NCI-H1092 treated with DMSO at 0.1 percent for 48 hours (cell line): ENCODE measurements at places on chromosomes 13 and 19.

GRCh38 chr13:77583581-77583980, 48.1 kb downstream of the SCEL start:
- DNase-seq = no peak

GRCh38 chr19:7883796-7884570, 4.3 kb upstream of the LRRC8E start:
- DNase-seq = no peak

GRCh38 chr19:11205939-11206570, 8.7 kb upstream of the KANK2 start:
- DNase-seq = no peak

- peak; percentile 11 for DNase-seq
These were observed 55.9 kb downstream of the STARD13 start for GRCh38 chr13:33229446-33230177.

DNA sequence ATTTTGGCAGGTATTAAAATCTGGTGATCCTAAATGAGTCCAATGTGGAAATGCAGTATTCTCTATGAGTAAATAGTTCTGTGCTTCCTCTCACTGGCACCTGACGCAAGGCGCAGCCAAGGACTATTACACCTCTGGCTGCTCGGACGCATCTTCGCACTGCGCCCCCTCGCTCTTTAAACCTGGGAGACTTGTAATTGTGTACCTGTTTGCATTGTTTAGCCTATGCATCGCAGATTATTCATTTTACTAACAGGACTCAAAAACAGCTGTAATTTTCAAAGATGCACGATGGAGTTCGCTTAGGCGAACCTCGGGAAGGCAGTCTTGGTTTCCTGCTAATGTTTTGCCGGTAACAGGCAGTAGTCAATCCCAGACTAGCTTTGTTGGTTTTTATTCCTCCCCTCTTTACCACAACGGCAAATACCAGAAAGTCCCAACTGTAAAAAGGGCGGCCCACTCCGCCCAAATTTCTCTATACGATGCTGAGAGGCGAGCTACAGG, 113.2 kb downstream of the KCNRG start:
- no peak for DNase-seq

- no peak for DNase-seq
These were observed 37.2 kb downstream of the METTL21C start for GRCh38 chr13:102657630-102658029.

- no peak for DNase-seq
These were observed 58.9 kb upstream of the GJB6 start for GRCh38 chr13:20291037-20291436.

- no peak for DNase-seq
These were observed 9.0 kb upstream of the THSD1 start for GRCh38 chr13:52414963-52415362.

DNA sequence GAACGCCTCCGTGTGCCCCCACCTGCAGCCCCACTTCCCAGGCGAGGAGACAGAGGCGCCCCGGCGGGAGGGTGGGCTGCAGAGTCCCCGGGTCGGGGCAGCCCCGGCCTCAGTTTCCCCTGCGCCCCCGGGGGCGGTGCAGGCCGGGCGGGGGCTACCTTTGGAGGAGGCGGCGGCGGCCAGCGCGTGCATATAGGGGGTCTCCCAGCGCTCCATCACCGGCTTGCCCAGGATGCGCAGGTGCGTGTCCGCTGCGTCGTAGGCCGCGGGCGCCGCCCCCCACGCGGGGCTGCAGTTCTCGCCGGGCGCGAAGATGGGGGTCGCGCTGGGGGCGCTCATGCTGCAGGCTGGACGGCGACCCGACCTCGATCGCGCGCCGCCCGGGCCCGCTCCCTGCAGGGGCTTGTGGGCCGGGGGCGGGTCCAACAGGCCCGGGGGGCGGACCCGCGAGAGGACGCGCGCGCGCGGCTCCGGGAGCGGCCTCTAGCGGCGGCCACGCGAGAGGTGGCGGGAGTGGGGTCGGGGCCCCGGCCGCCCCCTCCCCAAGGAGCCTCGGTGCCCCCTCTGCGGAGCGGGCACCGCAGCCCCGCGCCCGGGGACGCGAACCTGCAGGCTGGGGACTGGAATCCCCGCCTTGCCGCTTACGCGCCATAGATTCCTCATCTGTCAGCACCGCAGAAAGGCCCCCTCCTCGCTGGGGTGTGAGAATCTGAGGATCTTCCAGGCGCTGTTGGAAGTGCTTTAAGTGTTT, at the start of gene GAMT:
GAMT (minus strand) TSS at position 405 of the 751 bp plus-strand sequence; CDS start at position 339, 66 bp downstream.
- peak; percentile 34 for DNase-seq

- no peak for DNase-seq
These were observed 27.3 kb upstream of the GPI start for GRCh38 chr19:34337739-34338138.

DNA sequence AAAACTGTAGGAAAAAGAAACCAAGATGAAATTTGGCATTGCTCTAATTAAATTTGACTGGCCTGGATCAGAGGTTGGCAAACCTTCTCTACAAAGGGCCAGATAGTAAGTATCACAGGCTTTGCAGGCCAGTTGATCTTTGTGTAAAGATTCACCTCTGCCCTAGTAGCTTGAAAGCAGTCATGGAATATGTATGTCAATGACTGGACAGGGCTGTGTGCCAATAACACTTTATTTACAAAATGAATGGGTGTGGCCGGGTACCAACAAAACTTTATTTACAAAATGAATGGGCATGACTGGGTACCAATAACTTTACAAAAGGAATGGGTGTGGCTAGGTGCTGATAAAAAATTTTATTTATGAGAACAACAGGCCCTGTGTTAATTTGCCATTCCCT, 20.0 kb downstream of the SIN3B start:
- DNase-seq = no peak

DNA sequence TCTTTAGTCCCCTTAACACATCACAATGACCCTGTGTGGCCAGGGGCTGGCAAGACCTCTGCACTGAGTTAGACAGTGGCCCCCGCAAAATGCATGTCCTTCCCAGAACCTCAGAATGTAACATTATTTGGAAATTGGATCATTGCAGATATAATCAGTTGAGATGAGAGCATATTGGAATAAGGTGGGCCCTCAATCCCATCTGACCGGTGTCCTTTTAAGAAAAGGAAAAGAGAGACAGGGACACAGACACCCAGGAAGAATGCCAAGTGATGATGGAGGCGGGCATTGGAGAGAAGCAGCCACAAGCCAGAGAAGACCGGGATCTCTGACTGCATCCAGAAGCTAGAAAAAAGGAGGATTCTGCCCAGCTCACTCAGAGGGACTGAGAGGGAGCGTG, 1.8 kb downstream of the FAM187B start:
- DNase-seq = no peak

DNA sequence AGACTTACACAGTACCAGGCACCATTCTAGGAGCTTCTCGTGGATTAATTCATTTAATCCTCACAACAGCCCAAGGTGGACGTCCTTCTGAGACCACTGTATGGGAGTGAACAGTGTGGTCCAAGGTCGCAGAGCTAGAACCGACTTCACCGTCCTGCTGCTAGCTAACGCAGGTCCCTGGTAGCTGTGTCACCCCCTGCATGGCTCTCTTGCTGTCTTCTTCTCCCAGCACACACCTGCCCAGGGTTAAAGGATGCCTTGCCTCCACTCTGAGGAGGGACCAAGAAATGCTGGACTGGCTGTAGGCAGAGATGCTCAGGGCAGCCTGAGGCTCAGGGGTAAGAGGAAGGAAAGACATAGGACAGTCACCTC, 3.0 kb downstream of the AKT2 start:
- DNase-seq = no peak

- no peak for DNase-seq
These were observed 3.8 kb downstream of the GRIK5 start for GRCh38 chr19:42066075-42066754.

- DNase-seq = no peak
These were observed 121.8 kb downstream of the KCTD12 start for GRCh38 chr13:76764429-76764828.

DNA sequence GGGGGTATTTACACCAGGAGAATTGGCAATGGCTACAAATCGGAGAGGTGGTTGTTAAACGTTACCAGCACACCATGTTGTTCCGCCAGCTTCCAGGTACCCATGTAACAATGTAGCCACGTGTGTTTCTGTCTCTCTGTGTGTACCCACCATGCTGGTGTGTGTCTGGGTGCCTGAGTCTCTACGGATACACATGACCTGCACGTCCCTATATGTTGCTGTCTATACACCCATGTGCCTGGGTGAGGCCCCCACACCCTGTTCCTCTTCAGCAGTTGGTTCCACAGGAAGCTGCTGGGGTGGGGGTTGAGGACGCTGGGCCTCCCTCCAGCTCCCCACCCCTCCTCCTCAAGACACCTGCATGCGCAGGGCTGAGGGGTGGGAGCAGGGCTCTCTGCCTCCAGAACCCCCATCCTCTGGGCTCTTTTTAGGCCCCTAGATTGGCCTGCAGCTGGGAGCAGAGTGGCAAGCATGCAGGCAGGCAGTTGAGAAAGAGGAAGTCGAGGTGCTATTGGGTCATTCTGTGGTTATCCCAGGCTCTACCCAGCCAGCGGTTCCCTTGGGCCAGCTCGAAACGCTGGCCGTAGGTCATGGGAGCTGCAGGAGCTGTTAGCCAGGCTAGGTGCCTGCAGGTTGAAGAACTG, at the start of gene ARHGEF18:
ARHGEF18 (plus strand) TSS at position 351 of the 644 bp plus-strand sequence. CDS start 13,954 bp downstream, outside the sequence.
- DNase-seq = no peak

DNA sequence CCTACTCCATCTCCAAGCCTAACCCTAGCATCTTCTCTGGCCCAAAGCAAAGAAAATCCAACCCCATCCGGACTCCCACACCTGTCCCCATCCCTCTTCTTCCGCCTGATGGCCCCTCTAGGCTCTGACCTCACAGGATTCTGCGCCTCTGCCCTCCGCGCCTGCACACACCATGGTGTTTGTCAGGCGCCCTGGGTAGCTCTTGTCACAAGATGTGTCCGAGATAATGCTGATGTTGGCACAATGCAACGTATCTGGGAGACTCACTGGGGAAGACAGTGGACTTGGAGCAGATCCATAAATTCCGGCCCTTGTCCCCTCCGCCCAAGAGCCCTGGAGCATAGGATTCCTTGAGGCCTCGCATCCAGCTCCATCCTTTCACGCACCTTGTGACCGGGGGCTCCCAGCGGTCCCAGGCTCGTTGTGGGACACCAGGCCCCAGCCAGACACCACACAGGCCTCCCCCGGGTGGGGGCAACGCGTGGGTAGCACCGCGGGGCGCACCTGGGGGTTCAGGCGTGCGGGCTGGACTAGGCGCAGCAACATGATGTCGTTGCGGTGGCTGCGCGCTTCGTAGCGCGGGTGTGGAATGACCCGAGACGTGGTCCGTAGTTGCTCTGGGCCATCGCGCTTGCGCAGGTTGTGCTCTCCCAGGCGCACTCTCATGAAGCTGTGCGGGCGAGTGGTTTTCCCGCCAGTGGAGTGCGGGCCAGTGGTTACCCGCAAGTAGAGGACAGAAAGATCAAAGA, 3.1 kb upstream of the KLK1 start:
- no peak for DNase-seq

DNA sequence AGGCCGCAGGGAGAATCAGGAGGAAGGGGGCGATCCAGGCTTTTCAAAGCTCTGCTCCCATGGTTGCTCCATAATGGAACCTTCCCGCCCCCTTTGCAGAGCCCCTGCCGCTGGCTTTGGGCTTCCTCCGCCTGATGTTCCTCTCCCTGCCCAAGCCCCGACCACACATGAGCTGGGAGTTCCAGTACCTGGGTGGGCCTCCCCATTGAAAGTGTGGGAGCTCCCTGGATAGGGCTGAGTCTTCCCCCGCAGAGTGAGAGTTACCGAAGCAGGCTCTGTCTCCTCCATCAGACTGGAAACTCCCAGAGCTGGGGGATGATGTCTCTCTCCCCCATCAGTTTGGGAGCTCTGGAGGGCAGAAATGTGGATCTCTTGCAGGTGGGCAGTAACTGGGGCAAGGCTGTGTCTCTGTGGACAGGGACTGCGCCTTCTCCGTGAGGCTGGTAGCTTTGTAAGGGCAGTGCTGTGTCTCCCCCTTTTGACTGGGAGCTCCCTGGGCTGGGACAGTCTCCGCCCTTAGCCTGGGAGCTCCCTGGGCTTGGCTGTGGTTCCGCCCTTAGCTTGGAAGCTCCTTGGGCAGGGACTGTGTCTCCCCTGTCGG, 722 bp downstream of the DCAF15 start:
- DNase-seq = no peak

DNA sequence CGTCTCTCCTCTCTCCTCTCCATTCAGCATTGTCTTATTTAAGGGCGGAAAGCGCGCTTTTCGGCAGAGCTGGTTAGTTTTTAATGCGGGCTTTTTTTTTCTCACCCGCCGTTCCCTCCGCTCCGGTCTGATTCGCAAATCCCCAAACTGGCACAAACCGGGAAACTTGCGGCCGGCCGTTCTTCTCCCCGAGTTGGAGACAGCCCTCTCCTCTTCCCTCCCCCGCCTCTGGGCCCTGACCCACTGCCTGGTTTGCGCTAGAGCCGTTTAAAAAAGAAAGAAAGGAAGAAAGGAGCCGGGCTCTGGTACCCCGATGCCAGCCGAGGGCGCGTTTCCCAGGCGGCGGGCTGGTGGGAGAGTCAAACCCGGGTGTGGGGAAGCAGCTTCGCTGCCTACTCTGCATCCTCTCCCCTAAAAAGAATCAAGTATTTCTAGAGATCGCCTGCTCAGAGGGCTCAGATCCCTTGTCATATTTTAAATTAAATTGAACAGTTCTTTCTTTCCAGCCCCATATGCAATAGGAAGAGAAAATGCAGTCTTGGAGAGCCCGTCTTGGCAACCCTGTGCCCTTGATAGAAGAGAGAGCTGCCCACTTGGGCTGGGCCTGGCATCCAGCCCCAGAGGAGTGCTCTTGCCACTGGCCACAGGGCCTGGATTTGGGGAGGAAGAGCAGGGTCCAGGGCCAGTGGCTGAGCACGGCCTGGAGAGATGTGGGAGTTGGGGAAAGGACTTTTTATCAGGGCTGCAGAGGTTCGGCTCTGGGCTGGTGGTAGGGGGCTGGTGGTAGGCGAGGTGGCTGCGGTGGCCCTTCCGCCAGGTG, 19.0 kb downstream of the NFIX start:
- no peak for DNase-seq

- DNase-seq = no peak
These were observed 2.3 kb upstream of the SLC25A15 start for GRCh38 chr13:40787062-40787461.

DNA sequence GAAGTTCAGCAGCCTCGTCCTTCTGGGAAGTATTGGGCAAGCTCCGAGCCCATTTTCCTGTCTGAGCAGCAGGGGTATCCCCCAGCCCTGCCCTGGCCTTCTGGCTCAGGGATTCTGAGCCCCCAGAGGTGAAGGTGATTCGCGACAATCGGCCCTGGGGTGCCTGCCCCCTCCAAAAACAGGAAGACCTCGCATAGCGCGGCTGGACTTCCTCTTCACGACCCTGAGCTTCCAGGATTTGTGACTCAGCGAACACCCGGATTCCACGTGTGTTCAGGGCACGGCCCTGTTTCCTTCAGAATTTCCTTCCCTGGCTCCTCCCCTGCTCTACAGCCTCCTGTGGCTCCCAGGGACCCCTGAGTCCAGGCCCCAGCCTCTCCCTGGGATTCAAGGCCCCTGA, at the start of gene SEMA6B:
SEMA6B (minus strand) TSS at position 116 of the 400 bp plus-strand sequence. CDS start 1,227 bp downstream, outside the sequence.
- no peak for DNase-seq
